ENCODE measurements at places on chromosomes 7 and 10.

GRCh38 chr7:95828824-95829790 lies 56.8 kb downstream of the DYNC1I1 start:
- DNase-seq = no peak

DNA sequence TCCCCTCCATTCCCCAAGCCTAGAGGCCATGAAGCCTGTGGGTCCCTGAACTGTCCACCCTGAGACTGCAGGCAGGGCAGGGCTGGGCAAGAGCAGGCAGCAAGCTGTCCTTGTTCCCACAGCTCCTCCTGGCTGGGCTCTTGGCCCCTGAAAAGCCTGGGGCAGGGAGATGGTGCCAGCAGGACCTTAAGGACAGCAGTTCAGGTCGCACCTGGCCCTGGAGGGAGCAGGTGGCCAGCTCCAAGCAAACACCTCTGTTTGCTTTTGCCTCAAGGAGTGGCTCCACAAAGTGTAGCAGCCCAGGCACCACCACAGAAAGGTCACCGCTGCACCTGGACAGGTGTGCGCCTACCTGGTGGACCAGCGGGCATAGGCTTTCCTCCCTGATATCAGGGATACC lies 5.2 kb downstream of the RET start:
- DNase-seq = no peak

GRCh38 chr10:101839416-101840063 lies 4.1 kb downstream of the KCNIP2 start:
- DNase-seq = no peak

DNA sequence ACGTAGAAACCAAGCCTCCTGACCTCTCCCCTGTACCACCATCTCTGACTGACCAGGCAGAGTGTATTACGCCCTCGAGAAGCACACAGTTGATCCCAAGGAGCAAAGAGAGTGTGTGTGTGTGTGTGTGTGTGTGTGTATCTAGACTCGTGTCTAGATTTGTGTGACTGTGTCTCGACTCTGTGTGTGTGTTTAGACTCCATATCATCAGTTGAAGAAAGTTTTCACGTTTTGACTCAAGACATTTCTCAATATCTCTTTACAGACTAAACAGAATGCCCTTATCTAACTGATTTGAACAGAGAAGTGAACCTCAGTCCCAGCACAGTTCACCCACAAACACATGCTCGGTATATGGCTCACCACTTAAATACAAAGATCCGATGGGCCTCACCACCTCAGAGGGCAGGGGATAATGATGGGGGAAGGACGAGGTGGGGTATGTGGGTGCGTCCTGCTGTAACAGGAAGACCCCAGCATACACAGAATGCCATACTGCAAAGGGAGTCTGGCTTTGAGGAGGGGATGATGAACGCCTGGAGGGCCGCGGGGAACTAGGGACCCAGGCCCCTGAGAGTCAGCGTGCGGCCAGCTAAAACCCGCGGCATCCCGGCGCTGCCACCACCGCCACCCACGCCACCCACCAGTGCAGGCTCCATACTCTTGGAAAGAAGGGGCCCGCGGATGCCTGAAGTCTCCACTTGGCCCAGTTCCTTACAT lies 780 bp downstream of the ALDH18A1 start:
- DNase-seq = no peak

- no peak for DNase-seq
These were observed 196.0 kb downstream of the ELAPOR2 start for GRCh38 chr7:86863452-86863851.

- no peak for DNase-seq
These were observed 2.2 kb upstream of the C10orf95 start for GRCh38 chr10:102453502-102453901.

- no peak for DNase-seq
These were observed 1.3 kb downstream of the EGR2 start for GRCh38 chr10:62814756-62815380.

GRCh38 chr10:61040399-61041016 lies 96.5 kb upstream of the RHOBTB1 start:
- no peak for DNase-seq

GRCh38 chr10:1345368-1345767 lies 289.2 kb downstream of the WDR37 start:
- no peak for DNase-seq

GRCh38 chr10:968546-969199 lies 19.6 kb upstream of the GTPBP4 start:
- DNase-seq = no peak

DNA sequence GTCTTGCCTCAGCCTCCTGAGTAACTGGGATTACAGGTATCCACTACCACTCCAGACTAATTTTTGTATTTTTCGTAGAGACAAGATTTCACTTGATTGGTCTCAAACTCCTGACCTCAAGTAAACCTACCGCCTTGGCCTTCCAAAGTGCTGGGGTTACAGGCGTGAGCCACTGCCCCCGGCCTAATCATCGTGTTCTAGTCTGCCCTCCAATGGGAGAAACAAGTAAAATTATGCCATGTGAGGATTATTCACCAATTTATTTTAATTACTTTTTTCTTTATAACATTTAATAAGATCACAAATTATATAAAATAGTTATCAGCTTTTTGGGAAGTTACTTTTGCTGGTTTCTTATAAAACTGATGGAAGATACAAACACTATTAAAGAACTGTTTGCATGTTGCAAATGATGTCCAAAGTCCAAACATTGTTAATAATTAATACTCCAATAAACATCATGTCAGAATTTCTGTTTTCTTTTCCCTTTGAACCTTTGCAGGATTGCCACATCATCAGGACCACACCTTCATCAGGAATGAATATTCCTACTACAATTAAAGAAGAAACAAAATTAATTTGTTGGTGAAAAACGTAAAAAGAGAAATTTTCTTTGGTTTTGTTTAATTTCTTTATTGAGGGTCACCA lies 786 bp upstream of the AKR1C4 start:
- DNase-seq = no peak

GRCh38 chr10:78328592-78329404 lies 295.1 kb downstream of the RPS24 start:
- DNase-seq = no peak

GRCh38 chr10:129605986-129606518 lies 139.0 kb downstream of the MGMT start:
- no peak for DNase-seq

DNA sequence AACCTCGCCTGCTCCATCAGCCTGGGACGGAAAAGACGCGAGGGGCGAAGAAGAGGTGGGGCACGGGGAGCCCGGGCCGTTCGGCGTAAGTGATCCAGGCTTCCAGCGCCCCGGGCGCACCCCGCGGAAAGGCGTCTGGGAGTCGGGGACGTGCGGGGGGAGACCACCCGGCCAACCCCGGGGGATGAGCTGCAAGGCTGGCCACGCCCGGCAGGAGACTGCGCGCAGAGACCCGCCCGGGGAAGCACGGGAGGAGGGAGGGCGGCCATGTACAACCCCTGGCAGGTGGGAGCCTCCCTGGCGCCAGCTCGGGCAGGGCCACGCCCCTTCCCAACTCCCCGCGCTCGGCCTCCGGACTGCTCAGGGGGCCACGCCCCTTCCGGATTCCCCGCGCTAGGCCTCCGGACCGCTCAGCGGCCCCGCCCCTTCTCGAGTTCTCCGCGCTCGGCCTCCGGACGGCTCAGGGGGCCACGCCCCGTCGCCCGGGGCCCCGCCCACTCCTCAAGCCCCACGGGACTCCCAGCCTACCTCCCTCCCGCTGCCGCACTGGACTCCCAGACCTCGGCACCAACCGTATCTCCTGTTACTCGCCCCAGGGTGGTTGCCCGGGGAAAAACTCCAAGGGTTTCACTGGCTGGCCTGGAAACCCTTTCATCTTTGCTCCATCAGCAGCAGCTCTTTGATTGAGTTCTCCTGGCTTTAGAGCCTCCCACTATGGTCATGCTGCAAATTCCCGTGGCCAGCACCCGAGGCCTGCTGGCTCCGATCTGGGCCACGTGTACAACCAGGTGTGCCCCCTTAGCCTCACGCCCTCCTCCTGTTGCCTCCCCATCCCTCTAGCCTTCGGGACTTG lies 284.4 kb downstream of the ZEB1 start:
- DNase-seq = peak; percentile 87

DNA sequence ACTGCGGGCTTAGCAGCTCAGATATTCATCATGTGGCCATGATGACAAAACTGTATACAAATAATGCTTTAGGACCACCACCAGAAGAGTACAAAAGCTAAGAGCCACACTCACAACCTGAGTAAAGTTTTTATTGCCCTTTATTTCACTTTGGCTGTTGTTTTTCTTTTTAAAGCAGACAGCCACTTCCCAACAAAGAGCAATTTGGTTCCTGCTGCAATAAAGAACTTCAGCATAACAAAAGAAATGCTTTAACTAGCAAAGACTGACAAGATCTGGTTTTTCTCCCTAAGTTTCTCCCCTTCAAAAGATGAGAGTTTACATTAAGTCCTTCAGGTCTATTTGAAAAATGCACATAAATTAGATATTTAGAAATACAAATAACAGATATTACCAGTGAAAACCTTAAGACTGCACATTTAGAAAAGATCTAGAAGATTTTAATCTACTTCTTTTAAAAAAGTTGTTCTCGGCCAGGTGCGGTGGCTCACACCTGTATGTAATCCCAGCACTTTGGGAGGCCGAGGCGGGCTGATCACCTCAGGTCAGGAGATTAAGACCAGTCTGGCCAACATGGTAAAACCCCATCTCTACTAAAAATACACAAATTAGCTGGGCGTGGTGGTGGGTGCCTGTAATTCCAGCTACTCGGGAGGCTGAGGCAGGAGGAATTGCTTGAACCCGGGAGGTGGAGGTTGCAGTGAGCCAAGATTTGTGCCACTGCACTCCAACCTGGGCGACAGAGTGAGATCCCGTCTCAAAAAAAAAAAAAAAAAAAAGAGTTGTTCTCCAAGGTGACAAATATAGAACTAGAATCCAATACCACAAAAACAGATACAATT lies 59.4 kb downstream of the WAPL start:
- no peak for DNase-seq

GRCh38 chr7:121488111-121488650 lies 92.1 kb upstream of the FAM3C start:
- no peak for DNase-seq

- DNase-seq = no peak
These were observed at the start of gene GIMAP1 for GRCh38 chr7:150716368-150716767. Gene GIMAP1 (plus strand): TSS chr7:150716613. CDS start chr7:150719048, 2,435 bp downstream.

Measured in AG09319 (cell line).